Hypothalamus (tissue), 51 donors: ENCODE measurements at places on chromosomes 2 and 18.
A peak's percentile ranks its signal among the peaks of the same experiment; 100 is the strongest.

- DNase-seq, result no peak
Measured at GRCh38 chr2:82591718-82592117, 1867.4 kb downstream of the SUCLG1 start.

DNA sequence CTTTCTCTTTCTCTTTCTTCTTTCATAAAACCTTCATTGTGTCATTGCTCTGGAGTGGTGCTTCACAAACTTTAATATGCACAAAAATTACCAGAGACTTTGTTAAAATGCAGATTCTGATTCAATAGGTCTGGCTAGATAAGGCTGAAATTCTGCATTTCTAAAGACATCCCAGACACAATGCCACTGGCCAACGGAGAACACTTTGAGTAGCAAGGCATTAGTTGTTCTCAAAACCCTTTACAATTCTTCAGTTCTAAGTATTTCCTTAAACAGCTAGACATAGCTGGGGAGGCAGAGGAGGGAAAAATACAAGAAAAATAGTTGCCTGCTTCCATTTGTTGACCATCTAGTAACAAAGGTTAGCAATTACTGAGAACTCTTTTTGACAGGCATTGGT is 101.8 kb upstream of the PIK3C3 start:
- DNase-seq, result no peak

DNA sequence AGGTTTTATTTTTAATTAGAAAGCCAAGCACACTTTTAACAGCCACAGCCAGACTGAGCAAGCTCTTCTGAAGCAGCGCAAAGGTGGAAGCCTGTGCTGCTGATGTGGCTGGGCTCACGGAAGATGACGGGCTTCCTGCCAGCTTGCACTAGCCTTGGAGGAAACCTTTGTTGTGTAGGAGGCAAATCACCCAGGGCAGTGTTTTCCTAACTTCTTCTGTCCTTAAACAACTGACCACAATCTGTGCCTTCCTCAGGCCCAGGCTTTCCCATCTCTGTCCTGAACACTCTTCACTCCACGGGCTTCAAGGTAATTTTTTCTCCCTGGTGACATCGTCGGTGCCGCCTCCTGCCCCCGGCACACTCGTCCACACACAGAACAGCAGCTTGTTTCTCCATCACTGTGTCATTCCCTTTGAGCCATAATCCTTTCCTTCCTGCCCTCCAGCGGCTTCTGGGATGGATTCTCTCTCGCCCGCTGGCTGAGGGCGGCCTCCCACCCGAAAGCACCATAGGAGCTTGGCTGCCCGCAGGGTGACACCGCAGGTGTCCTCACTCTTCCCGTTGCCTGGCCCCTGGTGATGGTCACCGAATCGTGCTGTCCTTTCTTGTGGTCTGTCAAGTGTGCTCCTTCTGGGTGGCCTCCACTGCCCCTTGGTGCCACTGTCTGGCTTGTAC is 31.1 kb upstream of the INHBB start:
- no peak for DNase-seq

- no peak for DNase-seq
Measured at GRCh38 chr2:98901291-98901690, 34.7 kb downstream of the CRACDL start.

DNA sequence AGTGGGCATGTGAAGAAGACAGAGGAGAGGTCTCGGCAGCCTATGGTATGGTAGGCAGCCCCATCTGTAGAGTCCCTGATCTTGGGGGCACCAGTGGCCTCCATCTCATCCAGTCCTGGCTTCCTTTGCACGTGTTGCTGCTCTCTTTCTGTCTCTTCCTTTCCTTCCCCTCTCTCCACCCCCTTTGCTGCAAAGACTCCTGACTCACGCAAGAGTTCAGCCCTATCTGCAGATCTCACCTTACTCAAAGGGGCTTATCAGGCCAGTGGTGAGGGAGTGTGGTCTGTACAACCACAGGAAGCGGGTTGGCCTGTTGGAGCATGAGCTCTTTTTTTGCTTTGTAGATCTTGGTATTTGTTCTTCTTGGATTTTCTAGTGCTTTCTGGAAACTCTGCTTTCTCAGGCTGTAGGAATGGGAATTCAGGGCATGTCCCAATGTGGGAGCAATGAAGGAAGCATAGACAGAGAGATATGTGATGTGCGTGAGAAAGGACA is 14.6 kb upstream of the NT5DC4 start:
- DNase-seq, result no peak

DNA sequence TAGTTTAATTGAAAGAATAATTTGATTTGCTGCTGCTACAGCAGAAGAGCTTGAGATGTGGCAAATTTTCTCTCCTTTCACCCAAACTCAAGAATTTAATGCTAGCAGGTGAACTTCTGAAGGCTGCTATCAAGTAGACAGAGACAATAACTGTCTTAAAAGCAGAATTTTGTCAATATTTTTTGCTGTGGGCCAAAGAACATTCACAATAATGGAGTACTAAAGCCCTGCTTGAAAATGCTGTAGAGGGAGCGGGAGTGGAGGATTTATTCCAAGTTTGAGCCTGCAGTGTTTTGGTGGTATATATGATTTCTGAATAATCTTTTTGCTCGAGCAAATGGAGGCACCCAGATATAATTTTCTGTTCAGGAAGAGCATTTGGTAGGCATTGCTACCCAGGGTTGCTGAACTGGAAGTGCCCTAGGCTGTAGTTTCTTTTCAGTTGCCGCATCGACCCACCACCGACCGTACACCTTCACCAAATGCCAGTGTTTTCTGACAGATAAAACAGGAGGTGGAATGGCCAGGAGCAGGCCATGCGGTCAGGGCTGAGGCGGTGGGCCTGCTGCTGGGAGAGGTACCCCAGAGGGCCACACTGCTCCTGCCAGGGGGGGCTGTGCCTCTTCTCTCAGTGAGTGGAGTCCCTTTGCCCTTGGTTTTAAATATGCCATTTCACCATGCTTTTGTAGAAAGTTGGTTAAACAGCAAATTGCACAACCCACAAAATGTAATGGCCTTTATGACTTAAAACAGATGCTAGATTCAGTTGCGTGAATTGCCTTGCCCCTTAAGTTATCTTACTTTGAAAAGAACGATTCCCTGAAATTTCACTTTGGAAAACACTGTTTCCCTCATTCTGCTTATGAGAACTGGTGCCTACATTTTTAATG is 36.4 kb downstream of the TSHZ1 start:
- no peak for DNase-seq

DNA sequence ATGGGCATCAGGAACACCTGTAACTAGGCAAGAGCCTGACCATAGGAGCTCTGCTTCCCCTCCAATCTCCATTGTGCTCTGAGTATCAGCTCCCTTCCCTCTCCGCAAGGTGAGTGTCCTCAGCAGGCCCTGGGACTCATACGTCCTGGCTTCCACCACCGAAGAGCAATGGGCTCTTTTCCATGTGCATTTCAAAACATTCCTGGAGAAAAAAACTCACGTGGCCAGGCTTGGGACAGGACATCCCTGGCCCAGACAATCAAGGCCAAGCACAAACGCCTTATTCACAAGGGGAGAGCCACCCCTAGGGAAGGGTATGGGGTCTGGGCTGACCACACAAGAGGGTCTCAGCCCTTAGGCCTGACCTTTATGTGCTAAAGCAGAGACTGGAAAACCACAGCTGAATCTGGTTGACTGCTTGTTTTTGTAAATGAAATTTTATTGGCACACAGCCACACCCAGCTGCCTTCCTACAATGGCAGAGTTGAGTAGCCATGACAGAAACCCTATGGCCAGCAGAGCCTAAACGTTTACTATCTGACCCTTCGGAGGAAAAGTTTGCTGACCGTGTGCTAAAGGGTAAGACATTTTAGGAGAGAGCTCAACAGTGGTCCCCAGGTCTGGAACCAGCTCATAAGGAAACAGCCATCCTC is 175.7 kb upstream of the ARL4C start:
- no peak for DNase-seq

DNA sequence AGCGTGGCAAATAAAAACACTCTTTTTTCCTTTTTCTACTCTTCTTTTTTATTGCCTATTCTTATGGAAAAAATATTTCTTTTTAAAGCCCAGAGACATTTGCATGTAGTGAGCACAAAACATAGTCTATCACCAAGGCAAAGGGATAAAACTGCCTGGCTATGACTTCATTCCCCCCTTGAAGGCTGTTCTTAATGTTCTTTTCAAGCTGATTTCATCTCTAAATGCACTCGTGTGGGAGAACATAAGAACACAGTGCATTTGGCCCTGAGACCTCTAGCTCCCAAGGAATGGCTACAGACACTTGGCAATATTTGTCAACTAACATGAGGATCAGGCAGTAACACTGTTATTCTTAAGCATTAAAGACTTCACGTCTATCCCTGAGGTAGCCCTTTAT is 17.4 kb upstream of the DNAJC10 start:
- no peak for DNase-seq

GRCh38 chr18:54033052-54033451 is 191.4 kb downstream of the MBD2 start:
- DNase-seq, result no peak

DNA sequence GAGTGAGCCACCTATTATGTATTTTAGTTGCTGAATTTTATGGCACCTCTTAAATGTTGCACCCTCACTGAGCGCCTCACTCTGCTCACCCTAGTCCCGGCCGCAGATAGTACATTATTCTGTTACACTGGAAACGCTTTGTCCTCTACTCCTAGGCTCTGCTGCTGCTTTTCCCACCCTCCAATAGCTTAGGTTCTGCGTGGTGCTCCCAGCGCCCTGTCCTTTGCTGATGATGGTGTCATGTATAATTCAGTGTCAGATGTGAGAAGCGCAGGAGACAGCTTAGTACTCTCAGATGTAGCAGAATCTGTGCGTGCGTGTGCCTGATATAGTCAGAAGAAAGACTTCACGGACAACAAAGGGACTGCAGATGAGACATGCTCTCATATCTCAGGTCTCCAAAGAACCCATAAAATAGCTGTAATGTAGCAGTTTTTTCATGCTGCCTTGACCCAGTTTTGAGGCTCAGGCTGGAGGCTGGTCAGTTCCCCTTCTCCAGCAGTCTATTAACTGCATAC is 1.4 kb upstream of the REEP1 start:
- no peak for DNase-seq

- no peak for DNase-seq
Measured at GRCh38 chr2:135689679-135690078, 52.0 kb upstream of the UBXN4 start.

GRCh38 chr2:8212239-8212638 is 469.6 kb upstream of the ID2 start:
- DNase-seq, result no peak

DNA sequence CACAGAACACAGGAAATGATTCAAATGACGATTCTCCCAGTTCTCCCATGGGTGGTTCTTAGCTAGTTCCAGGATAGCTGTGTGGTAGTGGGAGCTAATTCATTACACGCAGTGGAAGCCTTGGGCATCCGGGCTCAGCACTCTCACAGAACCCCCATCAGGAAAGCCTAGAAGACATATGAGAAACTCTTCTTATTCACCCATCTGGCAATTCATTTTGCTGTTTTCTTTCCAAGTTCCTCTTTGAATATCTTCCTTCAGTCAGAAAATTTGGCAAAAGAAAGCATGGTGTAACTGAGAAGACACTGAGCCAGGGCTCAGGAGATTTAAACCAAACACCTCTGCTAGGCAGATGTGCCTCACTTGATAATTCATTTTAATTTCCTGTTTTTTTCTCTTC is 85.2 kb upstream of the FN1 start:
- no peak for DNase-seq

- DNase-seq, result no peak
Measured at GRCh38 chr2:199692489-199692888, 158.5 kb downstream of the FTCDNL1 start.

DNA sequence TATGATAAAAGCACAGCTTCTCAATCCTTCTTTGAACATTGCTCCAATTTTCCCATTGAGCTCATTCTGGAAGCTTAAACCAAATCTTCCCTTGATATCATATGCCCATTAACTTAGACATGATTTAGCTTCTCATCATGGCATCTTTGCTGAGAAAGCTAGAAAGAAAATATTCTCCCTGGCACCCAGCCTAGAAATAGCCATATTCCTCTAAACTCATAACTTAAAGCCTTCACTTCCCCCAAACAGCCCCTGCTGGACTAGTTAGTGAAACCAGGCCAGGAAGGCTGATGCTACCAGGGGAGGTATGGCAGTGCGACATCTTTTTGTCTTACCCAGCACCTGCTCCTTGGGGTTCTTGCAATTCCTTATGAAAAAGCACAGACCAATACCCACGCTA is 4.3 kb downstream of the AAK1 start:
- no peak for DNase-seq

DNA sequence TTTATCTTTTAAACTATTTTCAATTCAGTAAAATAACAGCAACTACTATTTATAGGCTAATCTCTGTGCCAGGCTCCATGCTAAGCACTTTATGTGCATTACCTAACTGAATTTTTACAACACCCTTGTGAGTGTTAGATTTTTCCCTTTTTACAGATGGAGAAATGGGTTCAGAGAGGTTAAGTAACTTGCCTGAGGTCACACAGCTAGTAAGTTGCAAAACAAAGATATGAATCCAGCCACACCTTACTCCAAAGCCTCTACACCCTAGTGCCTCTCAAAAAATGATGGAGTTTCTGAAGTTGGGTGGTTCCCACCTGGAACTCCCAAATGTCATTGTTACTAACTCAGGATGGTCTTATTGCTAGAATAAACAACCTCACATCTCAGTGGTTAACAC is 60.8 kb downstream of the RHOB start:
- no peak for DNase-seq

GRCh38 chr2:14633461-14634181 is 1.1 kb downstream of the LRATD1 start:
- DNase-seq, result no peak

DNA sequence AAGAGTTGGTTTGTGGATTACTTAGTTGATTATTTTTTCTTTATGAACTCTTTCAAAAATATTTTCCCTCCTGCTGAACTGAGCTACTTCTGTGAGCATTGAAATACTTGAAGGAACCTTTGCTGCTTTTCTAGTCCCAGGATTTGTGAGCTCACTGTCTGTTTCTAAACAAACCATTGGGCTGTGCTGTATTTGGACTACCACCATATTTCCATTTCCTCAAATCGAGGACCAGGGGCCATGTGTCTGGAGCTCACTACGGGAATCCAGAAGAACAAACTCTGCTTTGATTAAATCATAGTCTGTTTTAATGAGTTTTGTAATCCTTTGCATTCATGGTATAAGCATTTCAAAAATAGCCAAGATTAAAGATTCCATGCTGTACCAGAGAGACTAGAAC is 1.3 kb downstream of the MRPL33 start:
- no peak for DNase-seq

GRCh38 chr18:32902568-32903330 is 129.9 kb upstream of the KLHL14 start:
- DNase-seq, result no peak

GRCh38 chr18:3604498-3605408 is 154.8 kb downstream of the TGIF1 start:
- peak; percentile 83 for DNase-seq

GRCh38 chr2:19369341-19369955 is 11.0 kb upstream of the OSR1 start:
- DNase-seq, result no peak

- peak; percentile 16 for DNase-seq
Measured at GRCh38 chr2:55010149-55010591, 40.1 kb downstream of the RTN4 start.

- DNase-seq, result no peak
Measured at GRCh38 chr2:185734658-185735057, 3.9 kb upstream of the FSIP2 start.

DNA sequence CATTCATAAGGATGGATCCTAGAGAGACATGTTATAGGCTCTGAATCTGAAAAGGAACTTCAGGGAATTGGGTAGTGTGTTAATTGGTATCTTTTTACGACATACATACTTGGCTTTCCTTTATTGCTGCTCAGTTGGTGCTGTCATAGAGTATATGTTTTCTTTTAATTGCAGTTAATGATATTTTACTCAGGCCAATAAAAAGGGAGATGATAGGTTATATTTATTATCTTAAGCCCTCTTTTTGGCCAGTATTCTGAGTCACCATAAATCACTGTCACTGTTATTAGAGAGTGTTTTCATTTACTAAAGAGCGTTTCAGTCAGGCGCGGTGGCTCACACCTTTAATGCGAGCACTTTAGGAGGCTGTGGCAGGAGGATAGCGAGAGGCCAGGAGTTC is 47.6 kb downstream of the RALBP1 start:
- DNase-seq, result no peak
